NCI-H1092 (cell line): ENCODE measurements at places on chromosomes 7 and 10.
A peak's percentile ranks its signal among the peaks of the same experiment; 100 is the strongest.

GRCh38 chr10:4758256-4758655 is 67.8 kb upstream of the AKR1E2 start:
- DNase-seq, result no peak

GRCh38 chr10:13637303-13637856 is 50.6 kb downstream of the PRPF18 start:
- DNase-seq, result no peak

DNA sequence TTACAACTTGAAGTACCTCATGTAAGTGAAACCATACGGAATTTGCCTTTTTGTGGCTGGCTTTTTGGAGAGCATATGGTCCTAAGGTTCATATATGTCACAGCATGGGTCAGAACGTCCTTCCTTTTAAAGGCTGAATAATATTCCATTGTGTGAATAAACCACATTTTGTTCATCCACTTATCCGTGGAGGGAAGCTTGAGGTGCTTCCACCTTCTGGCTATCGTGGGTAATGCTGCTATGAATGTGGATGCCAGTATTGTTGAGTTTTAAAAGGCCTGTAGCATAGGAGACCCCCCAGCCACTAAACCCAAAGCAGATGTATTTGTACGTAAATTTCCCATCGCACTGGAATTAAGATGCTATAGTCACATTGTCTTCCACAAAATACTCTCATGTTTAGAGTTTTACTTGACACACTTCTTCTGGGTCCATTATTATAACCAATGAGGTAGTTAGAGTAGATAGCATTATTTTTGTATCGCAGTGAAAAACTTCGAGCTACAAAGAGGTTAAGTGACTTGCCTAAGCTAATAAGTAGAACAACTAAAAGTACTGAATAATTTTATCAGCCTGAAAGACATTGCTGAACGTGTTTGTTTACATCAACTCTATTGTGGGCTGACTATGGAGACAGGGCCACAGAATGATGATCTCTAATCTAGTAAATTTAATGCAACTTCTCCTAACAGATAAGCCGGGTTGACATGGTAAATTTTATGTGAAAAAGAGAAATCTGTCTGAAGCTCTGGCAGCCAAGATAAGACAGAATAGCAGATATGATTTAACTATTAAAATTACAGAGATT is 183.0 kb upstream of the CTBP2 start:
- no peak for DNase-seq

- DNase-seq, result no peak
These were observed 3.2 kb upstream of the EGR2 start for GRCh38 chr10:62819141-62819920.

- no peak for DNase-seq
These were observed 303.5 kb downstream of the NEBL start for GRCh38 chr10:20593649-20594048.

GRCh38 chr7:1603346-1604225 is 33.8 kb upstream of the PSMG3 start:
- no peak for DNase-seq

GRCh38 chr7:2019711-2020511 is 212.8 kb downstream of the MAD1L1 start:
- DNase-seq, result no peak

DNA sequence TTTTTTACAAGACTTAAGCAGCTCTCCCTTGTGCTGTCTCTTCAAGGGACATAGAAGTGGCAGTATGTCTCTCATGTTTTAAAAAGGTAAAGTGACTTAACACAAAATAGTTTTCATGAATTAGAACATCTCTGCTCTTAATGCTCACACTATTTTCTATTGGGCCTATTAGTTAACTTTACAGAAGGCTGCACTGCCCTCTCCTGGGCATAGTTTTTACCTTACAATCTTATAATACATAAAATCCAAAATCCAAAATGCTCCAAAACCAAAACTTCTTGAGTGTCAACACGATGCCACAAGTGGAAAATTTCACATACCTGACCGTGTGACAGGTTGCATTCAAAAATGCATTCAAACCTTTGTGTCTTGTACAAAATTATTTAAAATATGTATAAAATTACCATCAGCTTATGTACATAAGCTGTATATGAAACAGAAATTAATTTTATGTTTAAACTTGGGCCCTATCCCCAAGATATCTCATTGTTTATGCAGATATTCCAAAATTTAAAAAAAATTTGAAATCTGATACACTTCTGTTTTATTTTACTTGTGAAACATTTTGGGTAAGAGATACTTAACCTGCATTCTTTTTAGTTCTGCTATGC is 25.8 kb downstream of the TES start:
- peak; percentile 58 for DNase-seq

GRCh38 chr10:46539596-46540411 is 16.7 kb downstream of the GPRIN2 start:
- DNase-seq, result no peak

GRCh38 chr10:28343252-28343651 is 40.4 kb upstream of the MPP7 start:
- no peak for DNase-seq

- no peak for DNase-seq
These were observed 24.4 kb downstream of the JMJD1C start for GRCh38 chr10:63441404-63441803.

- no peak for DNase-seq
These were observed 43.8 kb upstream of the SEC61G start for GRCh38 chr7:54802841-54803240.

DNA sequence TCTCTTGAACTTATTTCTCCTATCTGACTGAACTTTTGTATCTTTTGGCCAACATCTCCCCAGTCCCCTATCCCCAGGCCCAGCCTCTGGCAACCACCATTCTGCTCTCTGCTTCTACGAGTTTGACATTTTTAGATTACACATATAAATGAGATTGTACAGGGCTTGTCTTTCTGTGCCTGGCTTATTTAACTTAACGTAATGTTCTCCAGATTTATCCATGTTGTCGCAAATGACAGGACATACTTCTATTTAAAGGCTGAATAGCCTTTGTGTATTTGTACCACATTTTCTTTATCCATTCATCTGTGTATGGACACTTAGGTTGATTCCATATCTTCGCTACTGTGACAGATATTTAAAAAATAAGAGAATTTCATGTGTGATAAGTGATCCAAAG is 98.6 kb downstream of the LSMEM1 start:
- no peak for DNase-seq

- no peak for DNase-seq
These were observed 11.0 kb upstream of the BLVRA start for GRCh38 chr7:43747328-43748105.

DNA sequence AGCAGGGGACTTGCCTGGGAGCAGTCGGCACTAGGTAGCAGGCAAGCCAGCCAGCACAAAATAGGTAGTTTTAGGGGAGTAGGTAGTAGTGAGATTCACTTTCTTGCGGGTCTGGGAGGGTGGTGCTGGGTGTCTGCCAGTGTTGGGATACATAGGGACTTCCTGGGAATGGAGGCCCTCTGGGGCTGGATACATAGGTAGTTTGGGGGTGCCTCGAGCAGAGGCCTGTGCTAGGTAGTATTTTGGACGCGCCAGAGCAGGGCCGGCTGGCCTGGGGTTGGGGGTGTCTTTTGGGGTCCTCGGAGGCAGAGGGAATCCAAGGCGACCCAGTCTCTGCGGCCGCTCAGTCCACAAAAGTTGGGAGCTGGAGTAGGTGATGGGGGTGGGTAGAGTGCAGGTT is 2.0 kb upstream of the HOXA3 start:
- no peak for DNase-seq

GRCh38 chr10:95242581-95243317 is 48.1 kb downstream of the PDLIM1 start:
- no peak for DNase-seq

DNA sequence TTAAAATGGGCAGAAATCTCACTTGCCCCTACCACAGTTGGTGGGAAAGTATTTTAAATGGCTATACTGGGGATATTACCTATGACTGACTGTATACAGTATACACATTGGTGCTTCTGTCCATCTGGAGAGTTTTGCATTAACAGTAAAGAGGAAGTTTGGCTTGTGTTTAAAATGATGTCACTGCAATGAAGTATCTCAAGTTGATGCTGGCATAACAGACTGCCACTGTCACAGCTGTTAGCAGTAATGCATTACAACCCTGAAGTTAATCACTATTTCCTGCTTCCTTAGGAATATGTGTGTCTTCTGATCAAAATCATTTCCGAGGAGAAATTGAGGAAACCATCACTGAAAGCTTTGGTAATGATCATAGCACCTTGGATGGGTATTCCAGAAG is 1.9 kb downstream of the DKK1 start:
- no peak for DNase-seq

GRCh38 chr10:13720699-13721098 is 133.9 kb downstream of the PRPF18 start:
- no peak for DNase-seq

DNA sequence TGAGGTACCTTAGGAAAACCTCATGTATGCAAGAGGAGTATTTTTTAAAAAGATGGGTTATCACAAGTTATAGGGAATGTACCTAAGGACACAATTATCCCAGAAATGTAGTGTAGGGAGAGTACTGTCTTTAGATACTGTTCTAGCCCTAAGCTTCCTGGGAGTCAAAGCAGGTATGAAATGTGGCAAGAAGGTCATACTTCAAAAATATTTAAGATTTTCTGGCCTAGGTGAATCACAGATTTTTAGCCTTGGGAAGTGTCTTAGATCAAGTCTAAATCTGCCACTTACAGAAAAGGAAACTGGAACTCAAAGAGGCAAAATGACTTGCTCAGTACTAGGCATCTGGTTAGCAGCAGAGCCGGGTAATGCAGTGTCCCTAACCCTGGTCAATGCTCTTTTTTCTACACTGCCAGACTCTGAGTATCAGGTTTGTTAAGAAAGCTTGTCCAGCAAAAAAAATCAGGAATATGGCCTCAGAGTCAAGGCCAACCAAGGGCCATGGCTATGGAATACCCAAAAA is 13.9 kb downstream of the PIK3AP1 start:
- DNase-seq, result no peak

GRCh38 chr7:82056282-82056681 is 286.4 kb upstream of the HGF start:
- no peak for DNase-seq

DNA sequence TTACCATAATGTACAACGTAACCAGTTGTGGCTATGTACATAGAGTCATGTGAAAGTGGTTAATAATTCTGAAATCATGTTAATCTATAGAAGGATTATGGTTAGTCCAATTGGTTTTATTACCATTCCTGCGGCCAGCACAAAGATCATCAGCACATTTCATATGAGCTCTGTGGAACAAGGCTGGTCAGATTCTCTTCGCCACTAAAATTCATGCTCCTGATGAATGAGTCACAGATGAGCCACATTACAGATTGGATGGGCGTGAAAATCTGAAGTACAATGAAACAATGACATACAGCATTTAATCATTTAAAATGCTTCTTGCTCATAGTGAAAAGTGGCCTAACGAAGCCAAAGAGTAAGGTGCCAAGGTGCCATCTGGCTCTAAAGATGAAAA is 716.2 kb upstream of the PHF14 start:
- DNase-seq, result no peak

GRCh38 chr7:86972072-86972471 is 87.4 kb downstream of the ELAPOR2 start:
- no peak for DNase-seq

DNA sequence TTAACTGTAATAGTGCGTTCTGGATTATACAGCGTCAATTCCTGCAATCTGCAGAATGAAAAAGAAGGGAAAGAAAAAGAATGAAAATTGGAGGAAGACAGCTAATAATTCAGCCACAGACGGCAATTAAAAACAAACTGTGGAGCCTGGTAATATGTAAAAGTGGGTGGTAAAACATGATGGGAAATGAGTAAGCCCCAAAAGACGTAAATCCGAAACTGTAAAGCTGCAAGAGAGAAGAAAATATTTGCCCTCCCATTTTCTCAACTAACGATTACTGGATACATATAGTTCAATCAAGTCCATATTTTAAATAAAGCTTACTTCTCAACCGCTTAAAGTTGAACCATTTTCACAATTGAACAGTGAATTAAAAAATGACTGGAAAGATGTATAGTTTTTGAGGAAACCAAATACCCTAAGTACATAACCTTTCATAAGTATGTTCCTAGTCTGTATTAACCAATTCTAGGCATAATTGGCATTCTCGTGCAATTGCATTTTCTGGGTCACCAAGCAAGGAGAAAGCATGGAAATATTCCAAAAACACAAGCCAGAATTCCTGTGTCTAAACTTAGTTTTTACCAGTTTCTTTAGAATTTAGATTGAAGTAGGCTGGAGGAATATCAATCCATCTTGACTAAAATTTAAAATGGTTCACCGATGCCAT is 44.8 kb downstream of the MALSU1 start:
- no peak for DNase-seq

GRCh38 chr10:132641401-132641800 is 103.8 kb downstream of the INPP5A start:
- no peak for DNase-seq

DNA sequence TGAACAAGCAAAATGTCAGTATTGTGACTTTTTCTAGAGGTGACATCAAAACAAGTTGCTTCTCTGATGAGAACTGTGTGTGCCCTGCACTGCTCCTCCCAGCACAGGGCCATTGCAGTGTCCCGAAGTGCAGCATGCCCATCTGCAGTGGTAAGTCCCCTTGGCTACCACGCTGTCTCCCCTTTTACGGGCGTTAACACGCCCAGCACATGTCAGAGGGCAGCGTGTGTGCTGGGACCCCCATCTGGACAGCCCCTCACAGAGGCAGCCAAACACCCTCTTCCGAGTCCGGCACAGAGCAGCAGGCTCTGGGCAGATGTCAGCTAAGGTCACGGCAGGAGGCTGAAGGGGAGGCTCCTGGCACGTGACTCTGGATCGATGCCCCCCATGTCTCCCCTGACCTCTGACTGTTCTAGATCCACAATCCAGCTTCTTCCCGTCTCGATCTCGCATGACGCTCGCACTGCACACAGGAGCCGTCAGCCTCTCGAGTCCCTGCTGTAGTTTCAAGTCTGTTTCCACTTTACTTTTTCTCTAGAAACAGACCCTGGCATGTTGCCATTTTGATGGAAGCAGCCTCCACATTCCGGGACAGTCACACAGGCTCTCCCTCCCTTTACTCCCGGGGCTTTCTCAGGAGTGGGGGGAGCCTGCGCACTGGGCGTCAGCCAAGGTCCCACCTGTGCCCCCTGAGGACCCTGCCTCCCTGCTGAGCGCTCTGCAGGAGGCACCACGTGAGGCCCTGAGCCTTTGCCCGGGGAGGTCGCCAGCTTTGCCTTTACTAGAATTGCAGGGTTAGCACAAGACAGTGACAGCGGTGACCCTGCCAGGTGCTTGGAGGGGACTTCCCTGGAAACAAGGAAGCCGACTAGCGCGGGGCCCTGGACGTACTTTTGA is 133.8 kb downstream of the TCERG1L start:
- no peak for DNase-seq

DNA sequence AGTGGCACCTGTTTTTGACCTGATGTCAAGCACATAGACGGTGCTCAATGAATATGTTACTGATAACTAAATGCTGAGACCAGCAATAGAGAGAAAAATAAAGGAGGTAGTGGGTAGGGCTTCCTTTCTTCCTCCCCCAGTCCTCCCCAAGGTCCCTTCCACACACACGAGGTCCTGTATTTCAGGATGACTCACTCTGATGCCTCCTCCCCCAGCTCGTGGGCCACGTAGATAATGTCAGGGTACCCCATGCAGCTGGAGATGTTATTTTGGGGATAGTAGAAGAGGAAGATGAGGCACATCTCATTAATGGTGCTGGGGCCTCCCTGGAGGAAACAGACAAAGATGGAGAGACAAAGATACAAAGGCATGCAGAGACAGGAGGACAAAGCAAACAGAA is 17.3 kb downstream of the PRSS58 start:
- no peak for DNase-seq

- DNase-seq, result no peak
These were observed 10.0 kb downstream of the RGR start for GRCh38 chr10:84254552-84255478.

- no peak for DNase-seq
These were observed 27.3 kb downstream of the CSTF2T start for GRCh38 chr10:51672039-51672535.
